ENCODE measurements at places on chromosomes 3 and 15. TPM values are rescaled to one million over a fixed set of nuclear protein-coding genes. Genes with fewer than 3 reads are reported as not detected.

KCNAB1 gene
- polyA plus RNA-seq, result 3.7 TPM

VILL gene
- polyA plus RNA-seq, result 11.0 TPM

SPINT1 gene
- 60.3 TPM for polyA plus RNA-seq

FOXB1 gene
- not detected for polyA plus RNA-seq

PLS1 gene
- polyA plus RNA-seq, result 29.7 TPM

GP5 gene
- 0.85 TPM for polyA plus RNA-seq

TUSC7 gene
- polyA plus RNA-seq, result not detected

KLHL40 gene
- not detected for polyA plus RNA-seq

DNA sequence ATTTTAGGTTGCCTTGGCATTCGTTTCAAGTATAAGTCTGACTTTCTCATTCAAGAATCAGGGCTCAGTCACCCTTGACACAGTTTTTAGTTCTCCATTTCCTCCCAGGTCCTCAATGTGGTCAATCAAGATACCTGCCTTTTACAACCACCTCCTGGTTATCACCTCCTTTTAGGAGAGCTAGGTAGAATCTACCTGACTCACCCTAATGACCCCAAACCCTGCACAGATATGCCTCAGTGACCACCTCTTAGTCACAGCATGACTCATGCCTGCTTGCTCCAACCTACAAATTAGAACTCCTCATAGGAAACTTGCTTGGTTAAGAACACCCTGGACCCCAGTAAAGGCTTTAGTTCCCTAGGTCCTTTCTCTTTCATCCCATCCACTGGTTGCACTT lies 22.5 kb downstream of the DMXL2 start:
- no peak for DNase-seq

DNA sequence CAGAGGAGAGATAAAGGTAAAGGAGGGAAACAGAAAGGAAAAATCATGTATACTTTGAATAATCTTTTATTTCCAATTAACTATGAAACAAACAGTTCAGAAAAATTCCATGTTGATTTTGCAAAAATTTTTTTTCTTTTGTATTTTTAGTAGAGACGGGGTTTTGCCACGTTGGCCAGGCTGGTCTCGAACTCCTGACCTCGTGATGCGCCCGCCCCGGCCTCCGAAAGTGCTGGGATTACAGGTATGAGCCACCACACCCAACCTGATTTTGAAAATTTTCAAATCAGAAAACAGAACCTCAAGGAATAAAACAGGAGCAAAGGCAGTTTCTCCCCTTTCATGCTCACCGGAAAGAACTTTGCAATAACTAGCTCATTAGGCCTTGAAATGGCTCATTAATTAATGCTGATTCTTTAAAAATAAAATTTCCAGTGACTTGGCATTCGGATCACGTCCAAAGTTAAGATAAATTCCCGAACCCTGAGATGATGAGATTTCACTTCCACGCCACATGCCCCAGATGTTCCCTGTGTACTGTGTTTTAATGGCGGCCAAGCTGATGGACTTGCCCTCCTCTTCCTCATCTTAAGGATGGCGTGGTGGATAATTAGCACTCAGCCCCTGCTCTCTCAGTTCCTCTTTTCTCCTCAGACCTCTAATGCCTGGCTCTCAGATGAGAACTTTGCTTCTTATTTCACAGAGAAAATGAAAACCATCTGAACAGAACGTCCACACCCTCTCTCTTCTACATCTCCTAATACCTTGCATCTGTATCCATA lies 10.8 kb downstream of the BCL2L10 start:
- DNase-seq, result no peak

- DNase-seq, result no peak
Observed at GRCh38 chr3:150348500-150348899, 59.6 kb upstream of the TSC22D2 start.

GRCh38 chr15:83571820-83572707 lies 81.9 kb upstream of the ADAMTSL3 start:
- no peak for DNase-seq

- no peak for DNase-seq
Observed at GRCh38 chr3:86744051-86744450, 246.9 kb downstream of the VGLL3 start.

DNA sequence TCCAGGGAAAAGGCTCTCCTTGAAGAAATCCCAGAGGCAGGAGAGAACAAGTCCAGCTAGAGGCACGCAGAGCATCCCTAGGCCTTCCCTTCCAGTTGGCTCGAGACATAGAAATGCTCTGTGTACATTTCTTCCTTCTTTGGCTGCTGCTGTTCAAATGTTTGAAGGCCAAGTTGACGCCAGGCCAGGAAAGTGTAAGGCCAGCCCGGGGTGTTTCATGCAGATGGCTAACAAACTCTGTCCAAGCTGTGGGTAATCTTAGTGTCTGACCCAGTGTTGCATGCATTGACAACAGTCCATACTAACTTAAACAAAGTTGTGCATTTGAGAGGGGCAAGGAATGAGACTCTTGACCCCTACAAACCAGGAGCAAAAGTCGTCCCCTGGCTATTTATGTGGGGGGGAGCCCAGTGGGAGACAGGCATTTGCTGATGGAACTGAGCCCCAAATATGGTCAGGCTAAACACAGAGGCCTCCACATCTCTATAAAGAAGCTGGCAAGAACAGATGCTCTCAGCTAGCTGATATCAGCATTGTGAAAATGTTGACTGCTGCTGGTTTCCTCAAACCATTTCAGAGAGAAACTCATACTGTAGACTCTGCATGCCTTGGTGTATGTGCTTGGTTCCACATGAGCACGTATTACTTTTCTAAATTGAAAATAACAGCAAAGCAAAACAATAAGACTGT lies 139.5 kb downstream of the ADAMTS9 start:
- DNase-seq, result no peak

GRCh38 chr15:33639978-33640377 lies 328.3 kb upstream of the CHRM5 start:
- no peak for DNase-seq

DNA sequence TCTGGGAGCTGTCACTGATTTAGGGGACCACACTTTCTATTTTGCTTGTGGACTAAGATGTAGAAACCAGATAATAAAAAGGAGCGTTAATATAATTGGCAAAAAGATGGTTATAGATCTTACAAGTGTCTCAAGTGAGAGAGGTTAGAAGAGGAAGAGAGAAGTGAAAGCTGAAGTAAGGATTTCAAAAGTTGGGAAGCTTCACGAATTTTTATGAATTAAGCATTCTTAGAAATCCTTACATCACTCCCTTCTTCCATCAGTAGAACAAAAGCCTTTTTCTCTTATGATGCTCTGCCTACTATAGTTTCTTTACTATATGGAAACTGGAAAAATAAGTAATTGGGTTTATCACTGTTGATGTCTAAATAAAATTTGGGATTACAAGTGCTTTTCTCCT lies 146.5 kb downstream of the FNDC3B start:
- no peak for DNase-seq

DNA sequence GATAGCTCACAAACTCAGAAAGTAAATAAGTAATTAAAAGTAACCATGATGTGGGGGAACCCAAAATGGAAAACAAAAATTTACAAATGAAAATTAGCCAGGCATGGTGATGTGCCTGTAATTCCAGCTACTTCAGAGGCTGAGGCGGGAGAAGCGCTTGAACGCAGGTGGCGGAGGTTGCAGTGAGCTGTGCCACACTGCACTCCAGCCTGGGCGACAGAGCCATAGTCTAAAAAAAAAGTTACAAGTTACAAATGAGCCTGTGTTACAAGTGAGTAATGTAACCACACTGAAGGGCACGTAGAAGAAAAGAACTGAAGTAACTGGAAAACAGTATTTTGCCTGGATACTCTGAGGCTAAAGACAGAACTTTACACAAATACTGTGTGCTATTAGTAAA lies 11.3 kb downstream of the EXOSC7 start:
- no peak for DNase-seq

DNA sequence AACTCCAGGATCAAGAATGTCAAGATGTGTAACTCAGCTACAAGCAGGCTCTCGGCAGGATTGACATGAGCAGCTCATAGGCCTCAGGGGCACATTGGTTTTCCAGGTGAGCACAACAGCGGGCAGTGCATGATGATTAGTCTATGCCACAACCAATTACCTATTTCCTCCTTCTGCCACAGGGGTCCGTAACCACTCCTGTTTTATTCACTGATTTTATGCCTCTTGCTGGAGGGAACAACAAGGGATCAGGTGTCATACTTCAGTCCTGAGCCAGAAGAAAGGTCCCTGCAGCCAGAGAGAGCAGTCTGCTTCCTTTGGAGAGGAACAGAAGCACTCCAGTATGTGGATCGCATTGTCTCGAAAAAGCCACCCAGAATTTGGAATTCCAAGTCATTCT lies 35.1 kb upstream of the PTPRG start:
- no peak for DNase-seq

DNA sequence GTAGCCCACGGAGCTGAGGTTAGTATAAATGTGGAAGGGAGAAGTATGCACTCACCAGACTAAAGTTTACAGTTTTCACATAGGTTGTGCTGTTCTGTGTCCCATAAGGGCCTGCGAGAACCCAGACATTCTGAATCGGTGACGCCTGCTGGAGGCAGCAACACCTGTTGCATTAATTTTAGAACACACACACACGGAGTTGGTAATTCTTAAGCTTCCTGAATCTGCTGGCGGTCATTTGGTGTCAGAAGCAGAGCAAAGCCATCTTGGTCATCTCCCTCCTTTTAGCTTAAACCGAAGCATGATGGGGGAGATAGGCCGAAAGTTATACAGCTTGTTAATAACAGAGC lies 41.1 kb upstream of the AP3B2 start:
- peak; percentile 1 for DNase-seq

DNA sequence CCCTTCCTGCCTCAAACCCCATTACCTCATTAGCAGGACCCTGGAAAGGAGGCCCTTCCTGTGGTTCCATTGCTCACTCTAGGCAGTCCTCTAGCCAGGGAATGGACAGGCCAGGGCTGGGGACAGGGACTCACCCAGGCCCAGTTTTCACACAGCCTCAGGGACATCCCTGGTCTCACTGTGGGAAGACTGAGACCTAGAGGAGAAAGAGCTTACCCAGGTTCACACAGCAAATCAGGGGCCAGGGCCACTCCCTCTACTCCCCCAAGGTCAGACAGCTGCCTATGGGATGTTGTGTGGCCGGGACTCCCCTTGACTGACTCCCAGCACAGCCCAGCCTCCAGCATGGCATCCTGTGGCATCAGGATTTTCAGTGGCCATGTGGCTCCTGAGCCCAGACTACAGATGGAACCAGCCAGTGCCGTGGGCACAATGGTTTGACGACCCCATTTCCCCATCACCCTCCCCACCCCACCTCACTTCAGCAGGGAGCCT lies 49.3 kb downstream of the ADAMTS7 start:
- no peak for DNase-seq

DNA sequence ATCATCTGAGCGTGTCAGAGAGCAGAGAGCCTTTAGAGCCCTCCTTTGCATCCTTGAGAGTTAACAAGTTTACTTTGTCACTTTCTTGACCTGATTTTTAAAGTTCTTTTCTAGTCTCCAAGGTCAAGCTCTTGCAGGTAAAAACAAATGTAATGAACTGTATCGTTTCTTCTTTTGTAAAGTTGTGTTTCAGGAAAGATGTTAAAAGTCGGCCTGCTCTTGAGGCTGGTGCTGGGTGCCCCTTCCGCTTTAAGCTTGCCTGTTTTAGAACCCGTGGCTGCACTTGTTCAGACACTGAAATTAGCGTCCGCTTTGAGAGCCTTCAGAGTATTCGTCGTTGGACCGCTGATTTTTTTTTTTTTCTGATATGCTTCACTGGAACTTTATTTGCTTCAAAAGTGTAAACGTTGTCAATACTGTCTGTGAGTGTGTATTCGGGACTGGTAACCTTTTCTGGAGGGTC lies 52.6 kb upstream of the ULK4 start:
- no peak for DNase-seq

GRCh38 chr3:66041116-66041515 lies 2.4 kb upstream of the MAGI1 start:
- no peak for DNase-seq

DNA sequence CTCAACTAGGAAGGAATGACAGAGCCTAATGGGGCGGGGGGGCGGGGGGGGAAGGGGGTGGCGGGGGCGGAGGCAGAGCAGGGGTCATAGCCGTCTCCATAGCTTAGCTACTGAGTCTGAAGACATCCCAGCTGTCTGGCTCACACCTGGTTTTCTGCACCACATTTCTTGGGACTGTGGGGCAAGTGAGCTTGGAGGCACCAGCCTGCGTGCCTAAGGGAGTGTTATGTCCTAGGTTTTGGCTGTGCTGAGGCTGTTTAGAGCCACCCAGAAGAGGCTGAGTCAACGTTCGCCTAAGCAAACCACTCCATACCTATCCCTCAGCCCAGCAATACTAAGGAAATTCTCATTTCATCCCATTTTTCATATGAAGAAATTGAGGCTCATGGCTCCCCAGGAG lies 1.4 kb downstream of the IL17RD start:
- no peak for DNase-seq

- DNase-seq, result no peak
Observed at GRCh38 chr3:50204804-50205412, at the start of gene SLC38A3. TSS of gene SLC38A3 (plus strand) at chr3:50205271. CDS start at chr3:50214200, 8,929 bp downstream.

- no peak for DNase-seq
Observed at GRCh38 chr3:16252243-16252978, 12.3 kb downstream of the DPH3 start.

DNA sequence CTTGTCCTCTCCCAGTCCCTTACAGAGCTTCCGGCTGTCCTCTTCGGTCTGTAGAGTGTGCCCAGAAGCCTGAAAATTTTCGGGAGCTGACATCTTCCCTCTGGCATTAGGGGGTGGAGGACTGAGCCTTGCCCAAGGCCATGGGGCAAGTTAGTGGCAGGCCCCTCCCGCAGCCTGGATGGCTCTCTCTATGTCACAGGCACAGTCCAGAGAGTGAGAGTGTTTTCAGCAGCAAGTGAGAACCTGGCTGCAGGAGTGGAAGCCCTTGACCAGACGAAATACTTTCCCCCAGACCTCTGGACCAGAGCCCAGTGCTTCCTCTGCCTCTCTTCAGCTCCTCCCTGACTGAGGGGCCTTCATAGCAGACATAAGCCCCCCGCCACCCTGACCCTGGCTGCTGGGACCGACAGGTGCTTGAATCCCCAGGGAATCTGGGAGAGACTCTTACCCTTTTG lies 50.5 kb upstream of the SEC22A start:
- DNase-seq, result no peak

- no peak for DNase-seq
Observed at GRCh38 chr15:63879211-63879610, 45.5 kb upstream of the HERC1 start.

DNA sequence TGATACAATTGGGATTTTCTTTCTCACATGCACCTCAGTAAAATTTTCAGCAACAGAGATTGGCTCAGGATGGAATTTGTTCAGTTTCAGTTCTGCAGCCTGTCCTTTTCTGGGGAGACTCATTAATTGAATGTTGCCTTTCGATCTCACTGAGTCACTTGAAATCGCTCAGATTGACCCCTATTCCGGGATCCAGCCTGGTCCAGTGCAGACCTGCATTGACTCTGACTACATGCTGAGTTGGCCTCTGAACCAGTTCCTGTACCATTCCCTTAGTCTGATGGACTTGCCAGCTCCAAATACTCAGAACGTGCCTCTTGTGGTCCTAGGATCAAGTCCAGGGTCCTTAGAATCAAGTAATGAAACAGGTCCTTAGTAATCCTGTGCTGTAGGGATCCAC lies 9.4 kb downstream of the IGF1R start:
- DNase-seq, result no peak

- no peak for DNase-seq
Observed at GRCh38 chr3:10093678-10094077, 14.4 kb downstream of the FANCD2OS start.

- DNase-seq, result no peak
Observed at GRCh38 chr3:62839748-62840147, 35.5 kb downstream of the CADPS start.

GRCh38 chr3:121747976-121748375 lies 1.6 kb downstream of the GOLGB1 start:
- no peak for DNase-seq

- DNase-seq, result no peak
Observed at GRCh38 chr15:31455499-31455898, 128.9 kb downstream of the KLF13 start.

GRCh38 chr3:8366219-8366810 lies 135.3 kb upstream of the LMCD1 start:
- no peak for DNase-seq
